ENCODE measurements at places on chromosomes 5 and 9.

DNA sequence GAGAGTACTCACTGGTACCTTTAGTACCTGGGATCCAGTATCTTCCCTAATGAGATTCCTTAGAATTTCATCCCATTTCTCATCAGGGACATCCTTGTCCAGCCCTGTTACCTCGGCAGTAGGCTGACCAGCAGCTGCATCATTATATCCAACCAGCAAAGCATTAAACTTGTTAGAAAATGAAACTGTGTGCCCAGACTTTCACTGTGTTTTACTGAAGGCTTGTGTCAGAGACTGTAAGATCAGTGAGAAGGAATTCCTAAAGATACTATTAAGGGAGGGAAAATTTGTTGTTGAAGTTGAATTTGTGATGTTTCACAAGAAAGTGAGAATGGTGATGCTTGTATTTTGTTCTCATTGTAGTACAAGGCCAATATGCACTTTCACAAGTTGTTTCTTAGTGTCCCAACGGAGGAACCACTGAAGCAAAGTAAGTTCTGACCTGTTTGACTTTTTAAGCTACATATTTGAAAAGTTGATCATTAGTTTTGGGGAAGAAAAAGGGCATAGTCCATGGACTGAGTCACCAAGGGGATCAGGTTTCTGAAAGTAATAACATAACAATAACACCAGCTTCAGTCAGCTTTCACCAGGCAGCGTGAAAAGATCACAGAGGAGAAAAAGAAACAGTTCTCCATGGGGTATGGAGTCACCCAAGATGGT lies 48.8 kb downstream of the GRAMD2B start:
- no peak for DNase-seq

DNA sequence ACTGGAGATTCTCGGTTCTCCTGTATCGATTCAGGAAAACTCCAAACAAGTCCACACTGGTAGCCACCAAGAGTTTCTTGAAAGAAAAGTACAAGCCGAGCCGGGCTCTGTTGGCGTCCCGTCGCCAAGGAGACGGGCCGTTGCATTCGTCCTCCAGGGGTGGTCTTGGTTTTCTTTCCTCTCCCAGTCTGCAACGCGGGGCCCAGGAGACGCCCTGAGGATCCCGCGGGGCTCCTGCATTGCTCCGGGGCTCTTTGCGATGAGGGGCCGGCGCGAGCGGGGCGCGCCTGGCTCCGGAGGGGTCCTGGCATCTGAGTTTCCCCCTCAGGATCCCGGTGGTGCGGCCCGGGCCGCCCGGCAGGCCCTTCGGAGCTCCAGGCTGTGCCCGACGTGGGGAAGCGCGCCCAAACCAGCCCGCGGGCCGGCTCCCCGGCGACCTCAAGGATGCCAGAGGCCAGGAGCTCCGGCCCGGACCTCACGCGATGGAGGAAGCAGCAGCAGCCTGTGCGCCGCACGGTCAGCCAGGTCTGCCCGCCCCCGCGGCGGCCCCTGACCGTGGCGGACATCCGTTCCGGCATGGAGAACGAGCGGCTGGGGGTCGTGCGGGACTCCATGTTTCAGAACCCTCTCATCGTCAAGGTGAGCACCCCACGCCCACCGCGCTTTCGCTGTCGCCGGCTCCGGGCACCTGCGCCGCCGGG lies at the start of gene CFAP77:
Gene CFAP77, plus strand, starts transcription at position 384 of the 701 bp plus-strand sequence. Its CDS starts 61 bp downstream, at position 445.
- peak; percentile 22 for DNase-seq

DNA sequence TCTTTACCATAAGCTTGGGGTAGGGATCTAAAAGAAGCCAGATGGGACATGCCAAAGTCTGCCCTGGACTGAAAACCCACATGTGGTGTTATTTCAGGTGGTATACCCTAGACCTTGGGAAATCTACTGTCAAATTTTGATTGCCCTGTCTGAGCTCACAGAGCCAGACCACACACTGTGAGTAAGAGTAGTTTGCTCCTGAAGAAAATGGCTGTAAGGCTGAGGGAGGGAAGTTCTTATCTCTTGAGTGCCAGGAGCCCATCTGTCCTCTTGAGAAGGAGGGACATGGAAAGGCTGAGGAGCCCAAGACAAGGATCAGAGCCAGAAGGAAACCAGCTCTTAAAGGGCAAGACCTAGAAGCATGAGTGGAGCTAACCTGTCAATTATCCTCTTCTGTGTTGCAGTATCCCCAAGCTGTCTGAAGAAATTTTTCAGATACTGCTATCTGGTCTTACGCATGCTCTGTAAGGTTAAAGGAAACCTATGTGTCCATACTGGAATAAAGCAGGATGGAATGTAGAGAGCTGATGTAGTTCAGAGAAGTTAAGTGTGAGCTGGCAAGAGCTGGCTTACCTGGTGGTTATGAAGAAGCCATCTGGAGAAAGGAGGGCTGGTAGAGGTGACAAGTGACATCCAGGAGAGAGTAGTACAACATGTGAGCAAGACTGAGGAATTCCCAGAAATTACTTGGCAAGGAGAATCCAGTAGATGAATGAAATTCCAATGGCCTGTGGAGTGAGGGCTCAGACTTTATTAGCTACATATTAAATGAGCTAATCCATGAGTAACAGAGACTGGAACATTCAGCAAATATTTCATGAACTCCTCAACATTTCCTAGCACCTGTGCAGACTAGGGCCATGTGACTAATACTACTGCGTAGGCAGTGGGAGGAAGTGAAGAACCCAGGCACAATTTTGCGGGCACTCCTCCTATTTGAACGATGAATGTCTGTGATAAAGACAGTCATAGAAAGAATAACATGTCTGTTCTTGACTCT lies 389.1 kb upstream of the KIF2A start:
- no peak for DNase-seq

DNA sequence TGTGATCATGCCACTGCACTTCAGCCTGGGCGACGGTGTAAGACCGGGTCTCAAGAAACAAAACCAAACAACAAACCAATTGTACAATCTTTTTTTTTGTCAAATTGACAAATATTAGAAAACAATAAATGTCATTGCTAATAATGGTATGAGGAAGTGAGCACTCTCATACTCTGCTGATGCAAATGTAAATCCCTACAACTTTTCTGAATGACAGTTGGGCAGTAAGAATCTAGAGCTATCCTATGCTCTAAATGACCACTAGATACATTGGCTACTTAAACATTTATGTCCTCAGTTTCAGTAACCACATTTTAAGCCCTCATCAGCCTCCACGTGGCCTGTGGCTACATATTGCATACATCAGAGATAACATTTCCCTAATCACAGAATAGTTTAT lies 256.2 kb downstream of the FER start:
- no peak for DNase-seq

DNA sequence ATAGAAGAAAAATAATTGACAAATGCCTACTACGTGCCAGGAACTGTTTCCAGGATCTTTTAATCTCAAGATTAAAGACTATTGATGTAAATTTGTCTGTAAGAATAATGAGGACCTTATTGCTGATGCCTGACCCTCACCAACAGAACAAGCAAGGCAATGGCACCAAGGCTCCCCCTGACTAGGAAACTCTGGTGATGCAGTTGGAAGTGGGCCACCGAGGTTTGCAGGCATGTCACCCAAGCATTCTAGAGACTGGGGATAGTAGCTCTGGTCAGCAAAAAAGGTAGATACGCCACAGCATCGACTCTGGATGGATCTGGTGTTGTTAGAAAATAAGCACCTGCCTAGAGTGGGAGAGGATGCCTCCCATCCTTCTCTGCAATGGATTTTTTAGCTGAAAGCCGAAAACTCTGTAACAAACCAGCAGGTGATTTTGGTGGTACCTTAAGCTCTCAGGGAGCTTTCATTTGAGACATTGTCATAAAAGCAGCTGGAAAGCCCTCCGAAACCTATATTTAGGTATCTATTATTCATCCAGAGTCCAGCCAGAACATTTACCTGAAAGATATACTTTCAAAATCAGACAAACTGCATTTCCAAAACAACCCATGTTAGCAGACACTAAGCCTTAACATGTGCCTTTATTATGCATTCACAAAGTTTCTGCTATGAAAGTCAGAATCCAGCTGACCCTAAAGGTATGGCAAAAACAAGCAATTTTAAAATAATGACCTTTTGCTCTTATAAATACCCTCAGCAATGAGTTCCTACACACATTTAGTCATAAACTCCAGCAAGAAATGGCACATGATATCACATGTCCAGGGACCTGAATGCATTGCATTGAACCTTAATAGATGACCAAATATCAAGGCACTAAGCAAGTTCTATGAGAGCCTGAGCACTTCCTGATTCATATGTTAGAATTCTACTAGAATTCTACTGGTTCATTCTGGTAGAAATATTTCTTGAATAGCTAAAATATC lies 308.4 kb downstream of the PDE4D start:
- DNase-seq: no peak

All from inflammatory macrophage (primary cell).